ENCODE measurements at places on chromosomes 7 and 10. TPM values are rescaled to one million over a fixed set of nuclear protein-coding genes. Genes with fewer than 3 reads are reported as not detected.

GRCh38 chr10:22704471-22704911 lies 9.9 kb downstream of the PIP4K2A start:
- DNase-seq = no peak

Gene MYOF
- 3.2 TPM for total RNA-seq

Gene TMEM106B
- total RNA-seq = 27.1 TPM

Gene TDRD1
- 0.05 TPM for total RNA-seq

DNA sequence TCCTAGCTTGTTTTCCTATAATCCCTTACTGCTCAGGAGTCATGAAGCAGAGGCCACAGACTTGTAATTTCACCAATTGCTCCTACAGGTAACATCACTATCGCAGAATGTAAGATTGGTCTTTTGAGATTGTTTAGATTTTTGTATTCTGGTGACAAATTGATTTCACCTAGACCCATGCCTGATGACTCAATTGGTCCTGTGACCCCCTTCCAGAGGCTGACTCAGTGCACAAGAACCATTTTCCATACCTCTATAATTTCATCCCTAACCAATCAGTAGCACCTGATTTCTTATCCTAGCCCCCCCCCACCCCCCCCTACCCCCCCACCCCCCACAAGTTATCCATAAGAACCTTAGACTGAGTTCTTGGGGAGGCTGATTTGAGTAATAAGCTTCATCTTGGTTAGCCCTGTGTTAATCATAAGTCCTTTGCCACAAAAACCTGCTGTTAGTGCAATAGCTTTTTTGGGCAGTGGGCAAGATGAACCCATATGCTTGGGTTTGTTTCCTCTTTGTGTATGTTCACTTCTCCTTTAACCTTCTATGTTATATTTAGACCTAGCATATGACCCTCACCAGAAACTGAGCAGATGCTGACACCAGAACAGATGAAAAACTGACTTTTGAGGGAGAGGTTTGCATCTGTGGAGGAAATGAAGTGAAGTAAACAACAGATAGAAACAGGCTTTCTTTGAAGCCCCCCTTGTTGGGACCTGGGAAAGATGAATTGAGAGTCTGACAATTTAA lies 187.1 kb downstream of the KIF20B start:
- no peak for DNase-seq

Gene RAB18
- 51.3 TPM for total RNA-seq

Gene NXPH1
- not detected for total RNA-seq

Gene PDE6C
- not detected for total RNA-seq

DNA sequence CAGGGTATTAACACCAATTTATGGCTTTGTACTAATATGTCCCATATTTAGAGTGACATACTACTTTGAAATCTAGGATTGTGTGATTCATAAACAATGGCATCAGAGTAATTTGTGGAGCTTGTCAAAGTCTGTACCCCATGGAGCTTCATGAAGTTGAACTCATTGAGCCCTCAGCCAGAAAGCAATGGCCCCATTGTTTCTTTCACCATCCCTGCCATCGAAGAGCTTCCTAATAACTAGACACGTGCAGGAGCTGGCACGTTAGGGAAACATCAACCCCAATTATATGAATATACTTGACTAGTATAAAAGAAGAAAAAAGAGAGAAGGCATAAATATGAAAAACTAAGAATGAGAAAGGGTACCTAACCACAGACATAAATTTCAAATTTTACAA lies 206.6 kb downstream of the CXCL12 start:
- DNase-seq = no peak

Gene OPN1SW
- total RNA-seq = not detected

Gene C10orf53
- not detected for total RNA-seq

DNA sequence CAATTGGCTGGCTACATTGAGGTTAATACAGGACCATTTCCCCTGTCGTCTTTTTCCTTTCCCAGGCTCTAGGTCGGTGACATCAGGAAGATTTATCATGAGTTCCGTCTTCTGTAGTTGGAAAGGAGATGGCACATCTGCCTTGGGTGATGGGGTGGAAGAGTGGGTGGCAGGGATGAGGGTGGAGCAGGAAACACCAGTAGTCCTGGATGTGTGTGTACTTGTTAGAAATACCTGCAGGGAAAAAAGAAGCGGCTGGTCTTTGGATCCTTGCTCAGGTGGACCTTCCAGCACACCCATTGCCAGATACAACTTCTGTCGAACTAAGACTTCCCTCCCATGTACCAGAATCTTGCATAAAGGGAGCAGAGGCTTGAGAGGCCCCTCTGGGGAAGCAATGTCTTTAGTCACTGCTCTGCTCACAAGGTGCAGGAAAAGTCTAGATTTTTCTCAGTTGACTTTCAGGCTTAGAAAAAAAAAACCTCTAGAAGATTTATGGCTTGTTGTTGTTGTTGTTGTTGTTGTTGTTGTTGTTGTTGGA lies 516.8 kb upstream of the GALNT17 start:
- DNase-seq = no peak

Gene HOGA1
- 66.2 TPM for total RNA-seq

All from left lobe of liver (tissue), 2 donors.